Esophagus muscularis mucosa (tissue), 4 donors: ENCODE measurements at places on chromosomes 6 and 20. TPM values are rescaled to one million over a fixed set of nuclear protein-coding genes. Genes with fewer than 3 reads are reported as not detected.

DNA sequence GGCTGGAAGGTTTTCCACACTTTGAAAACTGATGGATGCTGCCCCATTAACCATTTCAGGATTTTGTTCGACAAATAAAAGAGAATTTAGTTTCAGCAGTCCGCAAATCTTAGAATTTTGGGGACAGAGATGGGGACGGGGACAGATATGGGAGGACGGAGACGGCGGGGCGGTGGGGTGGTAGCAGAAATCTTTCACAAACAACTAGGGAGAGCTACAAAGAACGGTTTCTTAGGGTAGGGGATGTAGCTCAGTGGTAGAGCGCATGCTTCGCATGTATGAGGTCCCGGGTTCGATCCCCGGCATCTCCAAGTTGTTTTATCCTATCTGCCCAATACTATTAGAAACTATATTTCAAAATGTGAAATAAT lies 15.1 kb downstream of the HMGN4 start:
- DNase-seq = no peak

The UNC5CL gene
- 0.52 TPM for total RNA-seq

- DNase-seq = no peak
Measured at GRCh38 chr6:170073846-170074245, 217.0 kb downstream of the DLL1 start.

The RHAG gene
- 1.4 TPM for total RNA-seq

The SUMO4 gene
- 1.2 TPM for total RNA-seq

DNA sequence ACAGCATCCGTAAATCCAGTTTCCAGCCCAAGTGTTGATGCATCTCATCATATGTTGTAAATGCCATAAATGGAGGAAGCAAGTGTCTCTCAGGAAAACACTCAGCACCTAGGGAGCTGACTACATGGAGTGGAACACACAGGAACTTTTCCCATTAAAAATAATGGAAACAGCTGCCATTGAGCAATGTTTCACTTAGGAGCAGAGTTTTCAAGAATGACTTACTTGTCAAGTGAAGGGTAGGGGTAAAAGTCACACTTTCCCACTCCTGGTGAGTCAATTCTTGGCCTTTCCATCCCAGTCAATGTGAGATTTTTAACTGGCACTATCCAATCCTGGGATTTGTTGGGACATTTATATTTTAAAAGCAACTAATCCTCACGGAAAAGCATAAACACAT lies 119.4 kb upstream of the ASF1A start:
- no peak for DNase-seq

GRCh38 chr6:49519660-49520059 lies 19.9 kb downstream of the GLYATL3 start:
- DNase-seq = no peak

DNA sequence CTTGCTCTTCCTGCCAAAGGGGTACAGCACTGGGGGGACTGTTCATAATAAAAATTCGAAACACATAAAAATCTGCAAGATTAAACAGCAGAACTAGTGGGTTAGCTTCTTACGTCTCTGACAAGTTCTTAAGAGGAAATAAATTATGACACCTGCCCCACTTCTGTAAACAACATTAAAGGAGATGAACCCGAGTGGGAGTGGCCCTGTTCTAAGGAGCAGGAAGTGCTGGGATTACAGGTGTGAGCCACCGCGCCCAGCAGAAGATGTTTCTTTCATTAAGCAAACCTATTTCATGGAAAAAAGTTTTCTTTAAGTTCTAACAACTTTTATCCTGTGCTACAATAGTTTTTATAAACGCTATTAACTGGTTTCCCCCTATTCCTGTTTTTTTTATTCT lies 24.6 kb downstream of the USP45 start:
- DNase-seq = no peak

GRCh38 chr20:33926425-33926824 lies 67.3 kb upstream of the RALY start:
- DNase-seq = no peak

DNA sequence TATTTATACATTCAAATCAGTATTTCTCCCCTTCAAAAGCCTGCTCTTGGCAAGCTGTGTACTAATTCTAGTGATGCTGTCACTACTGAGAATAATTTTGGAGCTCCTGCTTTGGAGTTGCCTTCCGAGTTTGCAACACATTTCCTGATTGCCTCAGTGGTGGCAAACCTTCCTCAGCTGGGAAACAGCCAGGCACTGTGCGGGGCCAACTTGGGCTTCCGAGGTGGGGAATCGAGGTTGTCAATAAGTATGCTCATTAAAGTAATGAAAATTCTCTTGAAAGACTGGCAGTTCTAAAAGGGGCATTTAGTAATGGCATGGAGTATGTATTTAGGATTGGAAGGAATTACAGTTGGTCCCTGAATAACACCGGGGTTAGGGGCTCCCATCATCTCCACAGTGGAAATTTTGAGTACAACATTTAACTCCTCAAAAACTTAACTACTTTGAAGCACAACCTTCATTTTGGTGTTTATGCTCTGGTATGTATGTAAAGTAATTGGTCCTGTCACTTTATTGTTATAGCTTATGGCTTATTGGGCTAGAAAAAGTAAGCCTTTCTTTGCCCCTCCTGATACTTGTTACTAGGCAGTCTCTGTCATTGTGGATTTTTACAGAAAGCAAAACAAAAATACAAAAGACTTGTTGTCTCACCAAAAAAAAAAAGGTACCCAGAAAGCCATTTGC lies 2.7 kb downstream of the PAQR8 start:
- no peak for DNase-seq

DNA sequence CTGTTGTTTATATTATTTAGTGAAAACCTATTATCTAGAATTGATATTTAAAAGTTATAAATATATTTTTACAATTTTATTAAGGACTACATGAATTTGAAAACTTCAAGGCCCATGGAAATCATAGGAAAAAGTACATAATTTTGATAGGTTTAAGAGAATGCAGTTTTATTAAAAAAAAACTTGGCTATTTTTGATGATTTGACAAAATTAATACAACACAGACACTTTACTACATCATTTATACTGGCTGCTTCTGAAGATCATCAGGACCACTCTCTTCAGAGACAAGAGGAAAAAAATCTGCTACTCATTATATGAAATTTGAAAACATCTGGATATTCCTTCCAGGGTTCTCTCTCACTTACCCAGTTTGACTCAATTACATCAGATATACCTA lies 637.7 kb downstream of the BCKDHB start:
- DNase-seq = no peak

DNA sequence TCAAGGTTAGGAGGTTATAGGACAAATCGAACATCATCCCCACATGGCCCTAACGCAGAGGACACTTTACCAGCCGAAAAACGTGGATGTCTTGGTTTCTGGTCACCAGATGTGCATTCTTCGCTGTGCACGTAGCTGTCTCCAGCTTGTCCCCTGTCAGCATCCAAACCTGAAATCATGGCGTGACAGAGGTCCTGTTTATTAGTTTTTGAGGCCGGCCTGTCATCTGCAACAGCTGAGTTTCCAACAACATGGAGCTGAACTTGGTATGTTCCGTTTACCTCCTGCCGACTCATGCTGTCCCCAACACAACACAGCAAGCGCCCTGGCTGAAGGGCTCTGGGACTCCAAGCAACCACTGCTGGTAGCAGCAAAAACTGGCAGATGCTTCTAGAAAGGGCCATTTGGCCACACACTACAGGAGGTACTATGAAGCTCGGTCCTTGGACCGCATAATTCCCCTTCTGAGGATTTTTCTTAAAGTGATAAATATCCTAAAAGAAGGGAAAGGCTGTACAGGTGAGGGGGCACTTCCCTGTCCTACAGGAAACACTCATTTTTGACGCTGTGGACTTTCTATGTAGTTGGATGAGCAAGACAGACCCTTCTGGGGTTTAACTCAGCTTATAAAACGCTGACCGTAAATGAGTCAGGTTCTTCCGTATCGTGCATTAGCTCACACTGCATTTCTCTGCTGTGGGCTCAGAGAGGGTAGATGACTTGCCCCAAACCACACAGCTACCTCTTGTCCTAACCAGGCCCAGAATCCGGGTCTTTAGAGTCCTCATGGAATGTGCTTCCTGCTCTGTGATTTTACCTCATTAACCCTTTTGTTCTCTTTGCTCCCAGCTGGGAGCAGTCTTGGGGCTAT lies 79.7 kb upstream of the NFATC2 start:
- no peak for DNase-seq

The DNAH8 gene
- total RNA-seq = not detected

- DNase-seq = no peak
Measured at GRCh38 chr20:47164140-47164539, 192.4 kb downstream of the ZMYND8 start.

DNA sequence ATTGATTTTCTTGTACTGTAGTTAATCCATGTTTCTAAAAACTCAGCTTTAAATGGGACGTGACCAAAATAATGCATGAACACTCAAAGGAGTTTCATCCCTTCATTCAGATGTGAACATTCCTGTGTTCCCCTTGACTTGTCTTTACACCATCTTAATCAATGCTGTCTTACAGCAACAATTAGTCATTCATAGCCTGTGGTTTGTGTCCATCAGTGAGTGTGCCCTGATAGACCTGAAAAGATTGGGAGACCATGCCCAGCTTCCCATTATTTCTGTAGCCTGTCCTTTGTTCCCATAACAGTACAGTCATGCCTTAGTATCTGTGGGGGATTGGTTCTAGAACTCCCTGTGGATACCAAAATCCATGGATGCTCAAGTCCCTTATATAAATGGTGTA lies 23.9 kb downstream of the NT5E start:
- DNase-seq = no peak

The CST1 gene
- total RNA-seq = not detected

The ERVFRD-1 gene
- total RNA-seq = 0.42 TPM

- DNase-seq = no peak
Measured at GRCh38 chr6:21189759-21190158, 403.8 kb upstream of the SOX4 start.

- DNase-seq = no peak
Measured at GRCh38 chr6:11912420-11912819, 99.7 kb upstream of the HIVEP1 start.

The CLDN20 gene
- not detected for total RNA-seq

GRCh38 chr20:46350986-46351267 lies 42.6 kb upstream of the CDH22 start:
- DNase-seq = no peak

- DNase-seq = no peak
Measured at GRCh38 chr6:13080462-13081188, 247.7 kb downstream of the TBC1D7 start.

The PPARD gene
- 15.7 TPM for total RNA-seq

The SLC22A7 gene
- not detected for total RNA-seq

The IMPG1 gene
- not detected for total RNA-seq

DNA sequence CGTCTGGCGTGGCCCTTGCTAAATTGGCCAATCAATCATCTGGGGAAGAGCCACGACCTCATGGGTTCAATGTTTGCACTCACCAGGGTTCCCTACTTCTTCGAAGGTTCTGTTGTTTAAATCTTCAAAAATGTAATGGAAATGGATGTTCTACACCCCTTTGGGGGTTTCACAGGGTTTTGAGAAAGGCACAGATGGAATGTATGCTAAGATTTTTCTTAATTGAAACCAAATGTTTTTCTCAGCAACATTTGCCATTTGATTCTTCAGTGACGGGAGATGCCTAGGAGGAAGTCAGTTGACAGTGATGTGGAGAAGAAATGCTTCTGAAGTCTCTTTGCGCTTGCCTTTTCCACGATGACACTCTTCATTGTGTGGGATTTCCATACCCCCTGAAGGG lies 312.3 kb downstream of the ESR1 start:
- DNase-seq = no peak

The LTV1 gene
- 19.5 TPM for total RNA-seq

- DNase-seq = no peak
Measured at GRCh38 chr6:55819811-55820210, 55.6 kb downstream of the BMP5 start.

DNA sequence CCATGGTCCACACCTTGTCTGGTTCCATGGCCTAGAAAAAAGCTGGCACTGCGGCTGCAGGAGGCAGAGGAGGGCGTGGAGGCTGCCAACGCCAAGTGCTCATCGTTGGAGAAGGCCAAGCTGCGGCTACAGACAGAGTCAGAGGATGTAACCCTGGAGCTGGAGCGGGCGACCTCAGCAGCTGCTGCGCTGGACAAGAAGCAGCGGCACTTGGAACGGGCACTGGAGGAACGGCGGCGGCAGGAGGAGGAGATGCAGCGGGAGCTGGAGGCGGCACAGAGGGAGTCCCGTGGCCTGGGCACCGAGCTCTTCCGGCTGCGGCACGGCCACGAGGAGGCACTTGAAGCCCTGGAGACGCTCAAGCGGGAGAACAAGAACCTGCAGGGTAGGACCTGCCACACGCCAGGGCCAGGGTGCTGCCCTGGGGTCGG lies 43.4 kb downstream of the MYH7B start:
- DNase-seq = no peak

The RTEL1 gene
- total RNA-seq = 10.1 TPM

GRCh38 chr6:82957171-82957867 lies 108.3 kb downstream of the UBE3D start:
- DNase-seq = peak; percentile 66

The ZSCAN31 gene
- 27.5 TPM for total RNA-seq

DNA sequence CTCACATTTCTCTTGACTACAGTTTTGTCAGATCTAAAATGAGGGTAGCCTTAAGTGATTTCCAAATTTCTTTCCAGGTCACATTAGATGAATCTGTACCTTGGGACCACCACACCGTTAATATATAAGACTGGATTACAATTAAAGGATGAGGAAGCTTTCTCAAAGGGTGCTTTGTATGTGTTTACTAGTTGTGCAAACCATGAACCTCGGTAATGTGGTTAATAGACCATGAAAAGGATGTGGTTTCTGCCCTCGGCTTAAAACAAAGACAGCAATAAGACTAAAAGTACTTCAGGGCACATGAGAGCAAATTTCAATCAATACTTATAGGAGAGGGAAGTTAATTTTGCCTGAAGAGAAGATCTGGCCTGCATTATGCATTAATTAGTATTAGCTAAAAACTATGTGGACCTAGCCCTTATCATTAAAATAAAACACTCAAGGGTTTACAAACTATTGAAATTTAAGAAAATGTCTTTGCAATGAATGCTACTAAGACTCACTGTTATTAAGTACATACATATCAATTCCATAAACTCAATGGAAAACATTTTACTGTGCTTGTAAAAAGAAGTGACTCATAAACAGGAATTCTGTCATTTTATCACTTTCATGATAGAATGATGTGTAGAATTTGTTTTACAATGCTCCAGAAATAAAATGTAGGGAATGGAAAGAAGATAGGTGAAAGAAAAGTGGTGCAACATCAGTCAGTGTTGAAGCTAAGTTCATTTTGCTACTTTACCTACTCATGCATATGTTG lies 936 bp upstream of the TMX4 start:
- no peak for DNase-seq

DNA sequence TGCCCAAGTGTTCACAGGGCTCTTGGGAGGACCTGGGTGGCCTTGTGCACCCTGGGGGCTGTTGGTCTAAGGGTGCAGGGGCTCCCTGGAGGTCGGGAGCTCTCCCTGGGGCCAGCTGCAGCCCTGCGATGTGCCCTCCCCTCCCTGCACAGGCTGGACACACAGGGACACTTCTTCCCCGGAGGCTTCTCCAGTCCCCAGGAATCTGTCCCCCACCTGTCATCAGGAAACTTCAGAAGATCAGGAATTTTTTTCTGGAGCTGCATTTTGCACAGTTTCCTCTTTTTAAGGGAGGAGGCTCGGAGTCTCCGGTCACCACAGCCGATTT lies 66.9 kb upstream of the BHLHE23 start:
- DNase-seq = no peak

The CLPSL2 gene
- total RNA-seq = not detected
